ENCODE measurements at places on chromosomes 2 and 18. TPM values are rescaled to one million over a fixed set of nuclear protein-coding genes. Genes with fewer than 3 reads are reported as not detected.

VSNL1 gene
- 65.6 TPM for total RNA-seq

ABCG8 gene
- not detected for total RNA-seq

SIX3 gene
- not detected for total RNA-seq

KLHL41 gene
- 0.40 TPM for total RNA-seq

LHCGR gene
- not detected for total RNA-seq

NOL4 gene
- not detected for total RNA-seq

PMS1 gene
- 12.8 TPM for total RNA-seq

TCF23 gene
- not detected for total RNA-seq

PTPN18 gene
- total RNA-seq: 19.8 TPM

COL3A1 gene
- total RNA-seq: 43.8 TPM

CD226 gene
- 0.44 TPM for total RNA-seq

UXS1 gene
- 18.2 TPM for total RNA-seq

MYO5B gene
- total RNA-seq: 29.6 TPM

DSC2 gene
- 434 TPM for total RNA-seq

CNTNAP5 gene
- total RNA-seq: not detected

ADRA2B gene
- not detected for total RNA-seq

DSC3 gene
- 319 TPM for total RNA-seq

PCARE gene
- total RNA-seq: 0.08 TPM

ZBTB7C gene
- 28.8 TPM for total RNA-seq

OTOS gene
- total RNA-seq: not detected

FSHR gene
- not detected for total RNA-seq

ERFE gene
- total RNA-seq: 0.44 TPM

LRRTM1 gene
- total RNA-seq: not detected

SNED1 gene
- total RNA-seq: 3.9 TPM

SOX11 gene
- total RNA-seq: not detected

CTDP1 gene
- total RNA-seq: 10.7 TPM

CPO gene
- total RNA-seq: not detected

OTOF gene
- not detected for total RNA-seq

DIPK1C gene
- total RNA-seq: not detected

ABHD1 gene
- not detected for total RNA-seq
